ENCODE measurements at places on chromosomes 4 and X.
A peak's percentile ranks its signal among the peaks of the same experiment; 100 is the strongest.

DNA sequence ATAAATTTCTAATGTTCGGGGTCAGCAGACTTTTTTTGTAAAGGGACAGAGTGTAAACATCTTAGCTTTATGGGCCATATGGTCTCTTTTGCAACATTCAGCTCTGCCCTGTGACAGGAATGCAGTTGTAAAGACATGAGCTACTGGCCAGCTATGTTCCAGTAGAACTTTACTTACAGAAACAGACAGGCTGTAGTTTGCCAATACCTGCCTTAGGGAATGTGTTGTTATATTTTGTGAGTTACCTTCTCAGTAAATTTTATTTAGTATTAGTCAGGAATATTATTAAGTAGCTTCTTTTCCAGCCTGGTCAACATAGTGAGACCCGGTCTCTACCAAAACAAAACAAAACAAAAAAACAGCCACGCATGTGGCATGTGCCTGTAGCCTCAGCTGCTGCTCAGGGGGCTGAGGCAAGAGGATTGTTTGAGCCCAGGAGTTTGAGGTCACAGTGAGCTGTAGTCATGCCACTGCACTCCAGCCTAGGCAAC is 48.7 kb downstream of the HTT start:
- peak; percentile 26 for DNase-seq

DNA sequence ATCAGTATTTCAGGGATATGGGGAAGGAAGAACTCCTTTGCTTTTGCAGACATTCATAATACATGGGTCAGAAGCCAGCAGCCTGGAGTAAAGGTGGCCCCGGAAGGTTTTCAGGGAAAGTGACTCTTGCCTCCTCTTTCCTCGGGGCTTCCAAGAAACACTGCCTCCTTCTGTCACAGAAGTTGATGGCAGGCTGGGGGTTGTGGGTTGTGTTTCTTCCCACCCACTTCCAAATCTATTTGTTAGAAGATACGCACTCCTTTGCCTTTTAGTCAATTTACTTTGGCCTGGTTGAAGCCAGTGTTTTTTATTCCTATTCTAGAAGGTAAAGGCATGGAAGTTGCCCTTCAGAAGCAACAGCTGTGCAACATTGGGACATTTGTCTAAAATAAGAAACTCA is 19.7 kb downstream of the KIT start:
- no peak for DNase-seq

GRCh38 chr4:57117491-57117890 is 7.3 kb upstream of the IGFBP7 start:
- DNase-seq, result no peak

DNA sequence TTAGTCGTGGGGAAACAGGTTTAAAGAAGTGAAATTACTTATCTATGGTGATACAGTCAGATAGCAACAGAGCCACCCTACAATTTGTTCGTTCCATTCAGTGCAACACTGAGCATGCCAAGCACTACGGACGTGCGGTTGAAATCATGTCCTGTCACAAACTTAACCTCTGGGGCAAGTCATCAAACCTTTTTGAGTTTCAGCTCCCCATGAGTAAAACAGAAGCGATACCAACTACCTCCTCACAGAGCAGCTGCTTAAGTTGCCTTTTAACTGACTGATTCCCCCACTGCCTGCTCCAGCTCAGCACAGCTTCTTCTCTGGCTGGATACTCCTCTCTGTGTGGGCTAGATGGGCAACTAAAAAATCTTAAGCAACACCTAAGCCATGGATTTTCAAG is 36.0 kb downstream of the LHFPL1 start:
- no peak for DNase-seq

- no peak for DNase-seq
Observed at GRCh38 chrX:147917700-147918695, 6.3 kb downstream of the FMR1 start.

GRCh38 chrX:10246297-10246696 is 89.5 kb downstream of the CLCN4 start:
- no peak for DNase-seq

DNA sequence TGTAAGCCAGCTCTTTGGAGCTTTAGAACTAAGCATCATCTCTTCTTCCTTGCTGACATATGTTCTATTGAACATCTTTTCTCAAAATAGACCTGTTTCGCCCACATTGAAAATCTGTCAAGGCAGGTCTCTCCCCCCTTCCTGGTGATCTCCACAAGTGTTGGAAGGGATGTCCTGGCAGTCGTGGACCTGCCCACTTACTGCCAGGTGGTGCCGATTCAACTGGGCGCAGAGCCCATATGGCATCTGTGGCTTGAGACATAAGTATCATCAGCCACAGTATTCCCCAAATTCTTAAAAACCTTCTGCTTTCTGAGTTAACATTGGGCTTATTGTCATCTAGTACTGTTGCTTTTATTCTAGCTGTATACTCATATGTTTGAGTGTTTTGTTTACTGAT is 969.3 kb upstream of the FTHL17 start:
- DNase-seq, result no peak

DNA sequence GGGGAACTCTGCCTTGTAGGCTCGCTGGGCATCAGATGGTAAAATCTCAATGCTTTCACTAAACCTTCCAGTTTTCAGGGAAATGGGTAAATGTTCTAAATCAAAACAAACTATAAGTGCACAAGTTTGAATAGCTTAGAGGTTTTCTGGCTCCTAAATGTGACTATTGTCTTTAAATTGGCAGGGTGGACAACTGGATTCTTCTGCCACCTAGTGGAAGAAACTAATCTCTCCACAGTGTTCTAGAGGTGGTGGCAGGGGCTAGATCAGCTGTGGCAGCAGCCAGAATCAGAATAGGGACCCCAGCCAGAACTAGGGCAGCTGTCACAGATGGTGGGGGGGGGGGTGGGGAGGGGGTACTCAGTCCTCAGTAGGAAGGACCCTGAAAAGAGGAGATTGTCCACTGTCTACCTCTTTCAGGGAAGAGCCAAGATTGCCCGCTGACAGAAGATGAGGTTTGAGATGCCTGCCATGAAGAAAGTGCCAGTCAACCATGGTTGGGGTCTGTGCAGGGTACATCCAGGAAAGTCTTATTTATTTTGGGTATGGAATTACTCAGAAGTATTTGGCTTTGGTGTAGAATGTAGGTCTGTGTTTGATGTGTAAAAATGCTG is 201.4 kb downstream of the CCNG2 start:
- DNase-seq, result peak; percentile 80

- DNase-seq, result no peak
Observed at GRCh38 chrX:123219916-123220315, 35.8 kb downstream of the GRIA3 start.

DNA sequence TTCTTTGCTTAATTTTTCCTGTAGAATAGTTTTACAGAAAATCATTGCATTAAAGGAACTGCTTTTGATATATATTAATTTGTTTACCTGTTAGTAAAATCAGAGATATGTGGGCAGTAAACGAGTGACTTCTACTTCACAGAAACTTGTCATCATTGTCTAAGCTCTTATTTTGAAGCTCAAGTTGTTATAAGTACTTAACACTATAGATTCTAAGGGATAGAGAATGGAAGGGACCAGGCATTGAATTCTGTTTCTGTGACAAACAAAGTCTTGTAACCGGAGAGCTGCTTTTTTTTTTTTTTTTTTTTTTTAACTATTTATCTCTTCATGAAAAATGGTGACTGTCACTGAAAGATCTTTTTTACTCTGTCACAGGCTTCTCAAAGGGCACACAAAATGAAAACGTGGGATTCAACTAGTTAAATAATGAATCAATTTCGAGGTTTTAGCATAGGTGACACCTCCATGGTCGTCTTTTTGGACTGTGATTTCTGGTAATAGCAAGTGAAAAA is 14.4 kb downstream of the STK26 start:
- DNase-seq, result no peak

DNA sequence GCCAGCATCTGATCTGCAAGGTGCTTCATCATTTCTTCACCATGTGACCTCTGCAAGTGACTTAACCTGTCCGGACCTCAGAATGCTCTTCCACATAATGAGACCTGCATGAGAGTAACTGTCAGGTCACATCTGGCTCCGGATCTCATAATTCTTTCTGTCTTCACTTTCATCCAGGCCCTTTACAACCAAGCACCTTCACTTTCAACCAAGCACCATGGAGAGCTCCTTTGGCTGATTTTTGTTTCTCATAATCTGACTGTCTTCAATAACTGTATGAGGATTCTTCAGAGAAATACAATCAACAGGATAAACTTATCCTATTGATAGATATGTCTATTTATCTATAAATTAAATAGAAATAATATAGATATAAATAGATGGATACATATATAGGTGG is 148.1 kb downstream of the VCX3A start:
- DNase-seq, result no peak

DNA sequence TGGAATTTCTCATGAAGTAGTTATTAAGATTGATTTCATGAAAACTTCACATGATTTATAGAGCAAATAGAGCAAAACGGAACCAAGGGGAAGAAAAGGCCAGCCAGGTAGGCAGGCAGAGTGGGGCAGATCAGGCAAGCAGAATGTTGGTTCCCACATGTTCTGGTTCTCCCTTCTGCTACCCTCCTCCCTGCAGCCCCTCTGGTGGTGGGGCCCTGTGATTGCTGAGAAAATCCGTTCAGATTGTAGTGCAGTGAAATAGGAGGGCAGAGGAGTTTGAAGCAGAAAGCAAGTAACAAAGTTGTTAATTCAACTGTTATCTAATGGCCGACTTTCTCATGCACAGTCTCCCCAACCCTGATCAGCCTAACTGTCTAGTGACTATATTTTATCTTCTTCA is 185.3 kb downstream of the MID1IP1 start:
- DNase-seq, result no peak

- no peak for DNase-seq
Observed at GRCh38 chrX:43527801-43528200, 128.3 kb upstream of the MAOA start.

- peak; percentile 12 for DNase-seq
Observed at GRCh38 chr4:146340798-146341197, 126.5 kb downstream of the REELD1 start.

GRCh38 chr4:36196145-36196913 is 48.0 kb downstream of the ARAP2 start:
- DNase-seq, result no peak

- DNase-seq, result peak; percentile 45
Observed at GRCh38 chrX:46587158-46587557, 13.6 kb downstream of the CHST7 start.

GRCh38 chrX:125604448-125604847 is 284.8 kb downstream of the TEX13C start:
- no peak for DNase-seq

GRCh38 chr4:98026362-98026761 is 116.9 kb downstream of the STPG2 start:
- DNase-seq, result no peak

GRCh38 chrX:135114392-135114791 is 5.9 kb downstream of the ETDB start:
- DNase-seq, result no peak

- DNase-seq, result no peak
Observed at GRCh38 chr4:39231660-39232059, 49.3 kb downstream of the WDR19 start.

- DNase-seq, result no peak
Observed at GRCh38 chr4:152652102-152652501, 27.7 kb downstream of the TMEM154 start.

DNA sequence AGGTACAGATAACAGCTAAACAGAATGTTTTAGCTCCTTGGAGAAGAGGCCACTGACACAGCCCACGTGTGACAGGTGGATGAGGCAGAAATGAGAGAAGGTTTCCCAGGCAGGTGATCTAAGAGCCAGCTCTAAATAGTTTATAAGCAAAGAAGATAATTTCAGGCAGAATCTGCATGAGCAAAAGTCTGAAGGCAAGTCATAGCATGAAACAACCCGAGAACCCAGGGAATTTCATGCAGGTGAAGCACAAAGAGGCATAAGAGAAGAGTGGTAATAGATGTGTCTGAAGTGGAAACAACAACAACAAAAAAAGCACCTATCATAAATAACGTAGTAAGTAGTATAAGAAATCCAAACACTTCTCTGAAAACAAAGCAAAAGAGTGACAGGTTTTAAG is 275.8 kb upstream of the CPEB2 start:
- DNase-seq, result no peak

GRCh38 chrX:154024271-154024670 is 4.6 kb upstream of the IRAK1 start:
- DNase-seq, result no peak

DNA sequence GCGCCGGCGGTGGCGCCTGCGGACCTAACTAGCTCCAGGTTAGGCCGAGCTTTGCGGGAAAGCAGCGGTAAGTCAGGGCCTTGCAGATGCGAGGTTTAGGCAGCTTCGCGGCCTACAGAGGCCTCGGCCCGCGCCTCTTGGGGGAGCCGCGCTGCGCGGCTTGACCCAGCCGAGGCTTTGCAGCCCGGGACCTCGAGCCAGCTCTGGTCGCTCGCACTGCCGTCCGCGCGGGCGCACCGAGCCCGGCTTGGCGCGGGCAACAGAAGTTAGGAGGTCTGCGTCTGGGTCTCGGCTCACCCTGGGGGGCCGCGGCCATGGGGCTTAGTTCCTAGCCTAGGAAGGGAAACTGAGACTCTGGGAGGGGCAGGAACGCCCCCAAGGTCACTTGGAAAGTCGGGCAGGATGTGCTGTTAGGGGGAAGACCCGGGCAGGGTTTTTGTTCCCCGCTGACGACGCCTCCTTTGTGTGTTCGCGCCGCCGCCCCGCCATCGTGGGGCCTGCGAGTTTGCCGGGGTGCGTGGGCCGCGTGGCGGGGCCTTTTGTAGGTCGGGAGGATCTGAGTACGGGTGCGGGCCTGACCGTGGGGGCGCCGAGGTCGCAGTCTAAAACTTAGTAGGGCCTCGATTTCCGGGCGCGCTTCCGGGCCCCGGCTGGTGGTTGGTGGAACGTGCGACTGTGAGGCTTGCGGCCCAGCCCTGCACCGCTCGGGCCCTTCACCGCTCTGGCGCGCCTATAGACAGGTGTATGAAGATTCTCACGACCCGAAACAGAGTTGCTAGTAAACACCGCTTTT is 482 bp downstream of the RNF4 start:
- DNase-seq, result peak; percentile 70

- no peak for DNase-seq
Observed at GRCh38 chr4:55781812-55782211, 37.8 kb upstream of the EXOC1L start.

DNA sequence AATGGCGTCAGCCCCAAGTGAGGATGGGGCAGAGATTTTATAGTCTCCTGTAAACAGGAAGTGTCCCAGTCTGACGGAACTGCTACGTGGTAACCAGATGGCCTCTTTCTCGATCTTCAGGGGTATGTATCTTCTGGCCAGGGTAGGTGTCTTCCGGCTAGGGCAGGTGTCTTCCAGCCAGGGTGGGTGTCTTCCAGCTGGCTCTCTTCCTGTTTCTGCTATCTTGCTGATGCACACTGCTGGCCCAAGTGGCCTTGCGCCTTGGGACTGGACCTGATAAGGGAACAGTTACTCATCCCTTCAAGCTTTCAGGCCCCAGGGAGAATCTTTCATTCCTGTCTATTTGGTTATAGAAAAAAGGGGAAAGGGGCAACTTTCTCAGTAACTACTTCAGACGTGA is 178.7 kb upstream of the MAGEE2 start:
- no peak for DNase-seq

Measured in GM03348 (cell line).